ENCODE measurements at places on chromosomes 7 and 10.

DNA sequence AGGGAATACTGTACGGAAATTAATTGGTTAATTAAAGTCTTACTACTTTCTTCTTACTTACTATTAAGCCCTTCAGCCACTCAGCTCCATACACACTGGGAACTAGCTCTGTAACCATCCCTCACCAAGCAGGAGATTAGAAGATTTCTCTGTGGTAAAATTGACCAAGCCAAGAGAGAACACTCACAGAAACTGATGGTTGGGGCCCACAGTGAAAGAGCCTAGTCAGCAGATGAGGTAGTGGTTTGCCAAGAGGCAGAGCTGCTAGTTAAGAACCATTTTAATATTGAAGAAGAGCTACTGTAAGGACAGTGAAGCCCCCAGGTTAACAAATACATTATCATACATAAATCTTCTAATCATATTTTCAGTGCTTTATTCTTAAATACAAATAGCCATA lies 21.8 kb upstream of the C10orf53 start:
- DNase-seq = no peak

GRCh38 chr10:70175516-70175915 lies 5.2 kb upstream of the SAR1A start:
- DNase-seq = no peak

- no peak for DNase-seq
Observed at GRCh38 chr7:49986191-49986590, 106.9 kb downstream of the ZPBP start.

DNA sequence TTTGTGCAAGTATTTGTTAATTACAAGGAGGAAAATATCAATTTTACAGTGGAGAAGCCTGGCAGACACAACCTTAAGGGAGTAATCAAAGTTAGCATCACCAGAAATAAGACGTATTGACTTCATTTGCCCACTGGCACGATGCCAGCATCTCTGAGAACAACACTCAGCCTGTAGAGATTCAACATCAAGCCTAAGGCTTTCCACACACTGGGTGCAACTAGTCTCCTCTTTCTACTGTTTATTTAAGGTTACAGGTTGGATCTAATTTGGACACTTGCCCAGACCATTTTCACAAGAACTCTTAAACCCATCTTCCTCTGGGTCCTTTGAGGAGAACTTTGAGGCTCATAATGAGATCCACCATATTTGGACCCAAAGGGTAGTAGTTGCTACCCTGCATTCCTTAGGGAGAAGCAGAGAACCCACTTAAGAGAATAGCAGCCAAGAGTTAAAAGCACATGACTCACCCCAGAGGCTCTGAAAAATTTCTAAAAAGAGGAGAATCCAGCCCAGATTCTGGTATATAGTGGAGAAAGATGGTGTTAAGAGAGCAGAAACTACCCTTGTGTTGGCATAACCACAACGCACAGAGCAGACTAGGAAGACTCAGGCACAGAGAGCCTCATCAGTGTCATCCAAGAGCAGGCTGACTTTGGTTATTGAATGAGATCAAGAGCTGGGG lies 97.3 kb downstream of the CCDC71L start:
- no peak for DNase-seq

DNA sequence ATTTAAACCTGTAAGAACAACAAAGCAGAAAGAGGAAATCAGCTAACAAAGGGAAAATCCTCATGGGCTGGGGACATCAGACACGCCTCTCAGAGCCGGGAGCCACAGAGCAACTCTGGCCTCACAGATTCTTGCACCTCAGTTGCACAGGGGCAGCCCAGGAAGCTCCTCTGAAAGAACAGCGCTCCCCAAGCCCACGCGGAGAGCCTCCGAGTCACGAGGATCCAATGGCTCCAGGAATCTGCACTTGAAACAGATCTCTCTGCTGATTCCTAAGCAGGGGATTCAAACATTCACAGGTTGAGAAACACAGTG lies 213.2 kb upstream of the MGMT start:
- no peak for DNase-seq

- no peak for DNase-seq
Observed at GRCh38 chr10:78359640-78360091, 326.0 kb downstream of the RPS24 start.

DNA sequence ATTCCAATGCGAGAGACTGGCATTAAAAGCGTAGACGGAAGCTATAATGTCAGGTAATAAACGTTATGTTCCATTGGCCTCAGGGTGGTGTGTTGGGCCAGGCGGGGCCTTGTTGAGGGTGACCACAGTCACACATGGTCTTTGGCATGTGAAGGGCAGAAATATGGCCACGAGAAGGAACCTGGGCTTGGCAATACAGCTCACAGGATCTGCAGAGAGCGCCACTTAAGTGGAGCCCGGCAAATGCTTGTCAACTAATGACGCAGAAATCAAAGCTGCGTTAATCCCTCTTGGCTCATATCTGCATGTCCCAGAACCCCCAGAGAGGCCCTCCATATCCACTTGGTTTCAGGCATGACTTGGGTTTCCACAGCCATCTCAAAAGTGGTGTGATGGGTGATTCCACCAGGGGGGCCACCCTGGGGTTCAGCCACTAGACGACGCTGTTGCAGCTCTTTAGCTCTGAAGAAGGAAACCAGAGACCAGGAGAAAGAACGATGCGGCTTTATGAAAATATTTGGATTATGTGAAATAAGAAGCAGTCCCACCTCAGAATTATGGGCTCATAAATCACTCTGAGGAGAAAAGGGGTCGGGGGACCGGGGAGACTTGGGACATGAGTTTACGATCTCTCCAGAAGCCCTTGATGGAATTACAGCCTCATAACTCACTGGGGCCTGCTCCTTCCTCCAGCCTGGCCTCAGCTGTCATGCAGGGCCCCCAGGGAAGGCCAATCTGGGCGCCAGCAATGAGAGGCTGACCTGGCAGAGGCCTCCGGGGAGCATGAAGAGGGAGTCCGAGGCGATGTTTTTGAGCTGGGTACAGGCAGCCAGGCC lies 462.5 kb downstream of the PLXNA4 start:
- DNase-seq = no peak

All from NCI-H1048 (cell line).